Stimulated activated CD8-positive, alpha-beta memory T cell treated with anti-CD3 and anti-CD28 coated beads, Interleukin-7, amount 100 ng/mL, for 1 hour (primary cell): ENCODE measurements at places on chromosomes 12 and 14.

DNA sequence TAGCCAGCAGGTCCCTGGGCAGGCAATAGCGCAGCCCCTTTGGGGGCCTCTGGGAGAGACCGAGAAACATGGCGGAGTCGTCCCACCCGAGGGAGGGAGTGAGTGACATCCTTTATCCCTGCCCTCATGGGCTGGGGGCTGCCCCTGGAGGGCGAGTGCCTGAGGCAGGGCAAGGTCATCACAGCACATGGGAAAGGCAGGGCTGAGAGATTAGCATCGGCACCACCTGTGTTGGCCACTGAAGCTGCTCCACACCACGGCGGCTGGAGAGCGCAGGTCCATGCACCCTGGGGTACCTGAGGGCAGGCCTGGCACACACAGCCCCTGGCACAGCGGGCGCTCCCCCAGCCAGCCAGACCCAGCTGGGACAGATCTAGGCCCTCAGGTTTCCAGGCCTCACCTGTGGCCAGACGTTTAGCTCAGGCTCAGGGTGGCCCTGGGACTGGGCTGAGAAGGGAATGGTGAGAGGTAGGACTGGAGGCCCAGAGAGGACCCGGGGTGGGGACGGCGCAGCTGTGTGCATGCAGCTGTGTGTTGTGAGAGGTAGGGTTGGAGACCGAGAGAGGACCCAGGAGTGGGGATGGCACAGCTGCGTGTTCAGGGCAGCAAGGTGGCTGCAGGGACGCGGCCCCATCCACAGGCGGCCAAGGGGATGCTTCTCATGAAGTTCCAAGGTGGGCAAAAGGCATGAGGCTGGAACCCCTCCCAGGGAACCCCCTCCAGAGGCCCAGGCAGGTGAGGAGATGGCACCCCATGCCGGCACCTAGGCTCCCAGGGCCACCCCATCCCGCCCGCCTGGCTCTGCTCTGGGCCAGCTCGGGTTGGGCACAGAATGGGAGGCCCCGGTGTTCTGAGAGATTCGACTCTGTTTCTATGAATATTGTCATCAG is 74.1 kb downstream of the KIF26A start:
- DNase-seq, result no peak

- DNase-seq, result no peak
Measured at GRCh38 chr12:5565933-5566599, 134.2 kb downstream of the NTF3 start.

- no peak for DNase-seq
Measured at GRCh38 chr14:91839749-91840148, 27.6 kb downstream of the TC2N start.

DNA sequence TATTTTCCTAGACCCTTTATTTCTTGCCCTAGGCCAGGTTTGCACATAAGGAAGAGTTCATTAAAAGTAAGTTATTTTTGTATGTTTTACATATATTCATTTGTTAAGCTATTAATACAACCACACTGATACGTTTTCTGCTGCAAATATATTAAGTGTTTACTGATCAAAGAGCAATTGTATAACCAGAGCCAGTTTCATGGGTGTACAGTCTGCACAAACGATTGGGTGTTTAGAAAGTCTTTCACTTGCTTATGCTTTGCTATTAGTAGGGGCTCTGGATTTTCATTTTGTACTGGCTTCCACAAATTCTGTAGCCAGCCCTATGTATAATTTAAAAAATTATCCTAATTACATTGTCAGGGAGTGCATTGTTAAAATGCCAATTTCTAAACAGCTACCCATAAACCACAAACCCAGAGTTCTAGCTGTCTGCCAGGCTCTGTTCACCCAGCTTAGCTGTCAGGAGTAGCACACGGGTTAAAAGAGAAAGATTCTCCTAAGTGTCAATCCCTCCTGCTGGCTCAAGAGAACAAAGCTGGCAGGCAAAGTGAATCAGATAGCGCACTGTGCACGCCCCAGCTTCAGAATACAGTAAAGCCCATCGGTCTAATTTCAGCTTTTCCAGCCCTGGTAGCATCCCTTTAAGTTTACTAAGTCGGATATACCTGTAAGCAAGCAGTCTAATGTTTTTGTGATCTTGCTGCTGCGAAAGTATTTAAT is 151.0 kb upstream of the LMO3 start:
- no peak for DNase-seq

DNA sequence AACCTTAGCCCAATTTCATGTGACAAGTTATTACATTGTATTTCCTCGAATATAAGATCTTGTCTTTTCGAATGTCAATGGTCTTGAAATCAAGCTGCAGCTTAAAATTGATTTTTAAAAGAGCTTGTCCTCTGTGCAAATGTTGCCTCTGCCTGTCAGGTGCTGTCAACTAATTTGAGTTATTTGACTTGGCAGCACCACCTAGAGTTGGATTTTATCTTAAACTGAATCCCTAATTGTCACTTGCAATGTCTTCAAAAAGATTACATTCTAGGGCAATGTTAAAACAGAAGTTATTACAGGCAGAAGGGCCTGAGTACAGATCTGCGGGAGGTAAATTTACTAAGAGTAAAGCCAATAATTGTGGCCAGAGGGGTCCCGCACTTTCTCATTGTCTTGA is 26.2 kb upstream of the TUNAR start:
- no peak for DNase-seq

- no peak for DNase-seq
Measured at GRCh38 chr12:59173695-59174094, 253.4 kb upstream of the LRIG3 start.

- DNase-seq, result no peak
Measured at GRCh38 chr12:99619389-99620158, 28.0 kb upstream of the GARIN6 start.

DNA sequence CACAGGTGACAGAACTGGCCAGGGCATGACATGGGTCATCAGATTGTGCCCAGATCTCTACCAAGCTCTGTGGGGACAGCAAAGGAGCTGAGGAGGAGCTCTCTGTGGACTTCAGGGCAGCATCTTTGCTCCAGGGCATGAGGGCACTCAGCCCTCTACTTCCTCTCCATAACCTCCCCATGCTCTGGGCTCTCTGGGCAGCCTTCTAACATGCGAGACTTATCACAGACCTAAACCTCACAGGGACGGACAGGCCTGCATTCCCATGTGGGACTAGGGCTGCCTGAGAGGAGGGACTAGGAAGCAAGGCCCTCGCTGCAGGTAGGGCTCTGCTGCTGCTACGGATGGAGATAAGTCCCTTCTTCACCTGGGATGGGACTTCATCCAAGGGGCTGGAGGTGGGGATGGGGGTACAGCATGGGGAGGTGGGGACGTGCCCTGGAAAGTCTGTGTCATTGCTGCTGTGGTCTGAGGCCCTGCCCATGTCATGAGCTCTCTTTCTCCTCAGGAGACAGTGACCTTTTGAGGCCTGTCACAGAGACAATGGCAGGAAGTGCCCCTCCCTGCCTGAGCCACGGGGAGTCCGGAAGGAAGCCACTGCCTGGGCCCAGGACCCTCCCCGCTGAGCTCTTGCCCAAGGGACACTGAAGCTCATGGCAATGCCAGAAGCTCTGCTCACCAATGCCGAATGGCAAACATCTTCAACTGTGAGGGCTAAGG is 44.1 kb downstream of the PITPNM2 start:
- peak; percentile 11 for DNase-seq

DNA sequence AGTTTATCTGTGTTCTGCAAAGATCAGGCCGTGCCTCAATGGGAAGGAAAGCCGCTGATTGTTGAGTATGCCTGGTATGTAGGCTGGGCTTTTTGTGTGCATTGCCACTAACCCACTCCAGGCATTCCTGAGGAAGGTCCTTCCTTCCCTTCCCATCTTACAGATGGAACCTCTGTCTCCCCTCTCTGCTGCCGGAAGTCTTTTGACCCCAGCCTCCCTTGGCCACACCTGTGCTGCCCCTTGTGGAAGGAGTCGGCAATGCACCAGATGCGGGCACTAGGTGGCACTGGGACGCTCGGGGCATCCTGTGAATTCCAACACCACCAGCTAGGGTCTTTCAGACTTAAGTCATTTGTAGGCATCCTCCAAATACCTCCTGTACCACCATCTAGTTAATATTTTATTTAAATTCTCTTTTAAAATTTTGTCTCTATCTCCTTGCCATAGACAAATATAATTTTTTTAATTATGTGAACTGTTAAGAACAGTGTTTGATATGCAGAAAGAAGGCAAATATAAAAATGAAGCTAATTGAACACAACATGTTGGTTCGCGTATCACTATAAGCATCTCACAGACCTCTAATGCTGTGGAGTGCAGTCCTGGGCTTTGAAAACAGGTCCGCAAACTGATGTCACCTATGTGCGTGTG is 99.6 kb downstream of the RIN3 start:
- no peak for DNase-seq

GRCh38 chr14:93018366-93018765 is 95.4 kb downstream of the CHGA start:
- DNase-seq, result no peak

- peak; percentile 24 for DNase-seq
Measured at GRCh38 chr12:52585946-52586345, 12.3 kb upstream of the KRT74 start.

GRCh38 chr14:59920378-59920683 is 387 bp downstream of the LRRC9 start:
- no peak for DNase-seq

DNA sequence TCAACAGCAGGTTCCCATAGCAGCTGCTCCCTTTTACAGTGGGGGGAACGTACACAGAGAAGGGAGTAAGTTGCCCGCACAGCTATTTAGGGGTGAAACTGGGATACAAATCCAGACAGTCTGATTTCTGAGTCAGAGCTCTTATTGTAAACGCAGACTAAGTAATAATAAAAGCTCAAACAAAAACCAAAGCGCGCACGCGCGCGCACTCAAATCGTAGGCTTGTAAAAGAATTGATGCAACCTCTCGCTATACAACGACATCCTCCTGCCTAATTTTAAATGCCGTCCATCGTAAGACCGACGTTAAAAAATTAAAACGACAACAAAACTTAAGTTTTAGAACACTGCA is 747 bp upstream of the DACT1 start:
- no peak for DNase-seq

DNA sequence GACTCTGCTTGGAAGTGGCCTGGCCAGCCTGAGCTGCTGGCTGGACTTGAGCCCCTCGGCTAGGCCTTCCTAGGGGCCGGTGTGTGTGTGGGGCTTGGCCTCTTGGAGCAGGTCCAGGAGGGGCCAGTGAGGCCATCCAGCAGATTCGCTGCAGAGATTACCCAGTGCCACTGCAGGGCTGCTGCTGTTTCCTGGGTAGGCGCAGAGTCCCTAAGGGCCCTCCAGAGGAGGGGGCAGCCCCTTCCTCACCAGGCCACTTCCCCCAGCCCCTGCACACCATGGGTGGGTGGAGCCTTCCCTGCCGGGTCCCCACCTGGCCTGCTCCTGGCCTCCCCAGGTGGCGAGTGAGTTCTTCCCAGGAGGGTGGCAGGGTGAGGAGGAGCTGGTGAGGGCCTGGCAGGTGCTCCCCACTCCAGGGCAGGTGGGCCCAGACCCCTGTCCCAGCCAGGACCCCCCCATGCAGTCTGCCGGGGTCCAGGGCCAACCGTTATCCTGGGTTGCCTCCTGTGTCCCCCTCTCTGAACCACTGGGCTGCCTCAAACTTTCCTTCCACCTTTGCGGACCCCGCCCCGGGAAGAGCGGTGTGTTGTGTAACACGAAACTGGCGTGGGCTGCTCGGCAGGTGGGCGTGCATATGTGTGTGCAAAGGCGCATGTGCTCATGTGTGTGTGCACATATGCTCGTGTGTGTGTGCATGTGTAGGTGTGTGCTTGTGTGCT is 25.1 kb downstream of the ASPG start:
- DNase-seq, result no peak

DNA sequence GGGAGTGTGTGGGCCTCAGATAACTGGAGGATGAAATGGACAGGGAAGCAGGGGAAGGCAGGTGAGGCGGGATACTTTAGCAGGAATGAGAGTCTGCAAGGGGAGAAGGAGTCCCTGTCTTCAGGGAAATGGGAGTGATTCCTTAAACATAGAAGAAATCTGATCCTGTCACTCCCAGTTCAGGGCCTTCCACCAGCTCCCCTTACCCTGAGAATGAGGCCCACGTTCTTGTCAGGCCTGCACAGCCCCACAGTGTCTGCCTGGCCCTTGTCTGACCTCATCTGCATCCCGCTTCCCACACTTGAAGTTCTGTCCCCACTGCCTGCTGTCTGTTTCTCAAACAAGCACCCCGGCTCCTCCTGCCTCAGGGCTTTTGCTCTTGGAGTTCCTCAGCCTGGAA is 12.6 kb upstream of the LRP1-AS start:
- no peak for DNase-seq

GRCh38 chr14:99133636-99134515 is 138.1 kb downstream of the BCL11B start:
- DNase-seq, result no peak

DNA sequence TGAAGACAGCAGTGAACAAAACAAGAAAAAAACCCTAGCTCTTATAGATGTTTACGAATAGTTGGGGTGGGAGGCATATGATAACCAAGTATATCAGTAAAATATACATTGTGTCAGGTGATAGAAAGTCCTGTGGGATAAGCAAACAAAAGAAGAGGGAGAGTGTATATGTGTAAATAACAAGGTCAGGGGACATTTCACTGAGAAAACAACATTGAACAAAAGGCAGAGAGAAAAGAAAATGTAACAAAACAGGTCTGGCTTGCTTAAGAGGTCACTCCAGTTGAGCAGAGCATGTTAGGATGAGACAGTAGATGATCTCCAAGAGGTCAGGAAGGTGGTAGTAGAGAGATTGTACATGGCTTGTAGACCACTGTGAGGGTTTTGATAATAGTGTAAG is 304.1 kb downstream of the ACSS3 start:
- no peak for DNase-seq

DNA sequence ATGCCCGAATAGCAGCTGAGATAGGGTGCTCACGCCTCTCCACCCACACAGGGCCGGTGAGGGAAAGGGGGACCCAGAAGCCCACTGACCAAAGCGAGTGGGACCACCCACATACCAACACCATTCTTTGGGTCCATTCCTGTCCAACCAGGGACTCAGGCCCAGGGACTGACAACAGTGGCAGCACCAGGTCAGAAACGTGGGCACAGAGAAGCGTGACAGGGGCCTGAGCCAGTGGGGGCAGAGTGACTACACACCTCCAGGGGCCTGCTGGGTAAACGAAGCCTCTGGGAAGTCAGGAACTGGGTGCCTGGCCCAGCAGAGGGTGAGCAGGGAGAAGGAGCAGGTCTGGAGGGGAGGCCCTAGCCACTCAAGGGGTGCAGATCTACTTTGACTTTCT is 13.7 kb downstream of the SPRYD3 start:
- DNase-seq, result no peak
